ENCODE measurements at places on chromosomes 6 and 20. TPM values are rescaled to one million over a fixed set of nuclear protein-coding genes. Genes with fewer than 3 reads are reported as not detected.

LRRC1 gene
- 8.1 TPM for total RNA-seq

HCK gene
- 0.11 TPM for total RNA-seq

UST gene
- 24.7 TPM for total RNA-seq

TCF15 gene
- not detected for total RNA-seq

DSP gene
- total RNA-seq = 1.3 TPM

MAK gene
- 0.13 TPM for total RNA-seq

C20orf141 gene
- total RNA-seq = not detected

TRIM10 gene
- total RNA-seq = not detected

CRIP3 gene
- total RNA-seq = not detected

ULBP1 gene
- total RNA-seq = 0.52 TPM

IL20RA gene
- 0.26 TPM for total RNA-seq

CCM2L gene
- not detected for total RNA-seq

PLEKHG1 gene
- total RNA-seq = 0.91 TPM

GTSF1L gene
- total RNA-seq = not detected

EEF1A2 gene
- total RNA-seq = not detected

AIF1 gene
- total RNA-seq = not detected

CDH4 gene
- total RNA-seq = not detected

C6orf163 gene
- 6.8 TPM for total RNA-seq

CCN2 gene
- 264 TPM for total RNA-seq

DEFB132 gene
- total RNA-seq = not detected

GABRR2 gene
- total RNA-seq = 0.13 TPM

APOBEC2 gene
- total RNA-seq = not detected

CASS4 gene
- 0.11 TPM for total RNA-seq

MMP24 gene
- 1.4 TPM for total RNA-seq

PRDM13 gene
- total RNA-seq = not detected

PACSIN1 gene
- total RNA-seq = not detected

FAM217B gene
- 6.0 TPM for total RNA-seq

SLC22A3 gene
- 2.7 TPM for total RNA-seq

DEFB124 gene
- total RNA-seq = not detected

C6orf120 gene
- total RNA-seq = 48.7 TPM

PLAGL1 gene
- 91.6 TPM for total RNA-seq

ARMH2 gene
- not detected for total RNA-seq

BNIP5 gene
- not detected for total RNA-seq

OPRL1 gene
- 0.52 TPM for total RNA-seq

PRKN gene
- total RNA-seq = 6.5 TPM

JPH2 gene
- total RNA-seq = 0.22 TPM

TREM1 gene
- 0.65 TPM for total RNA-seq

FAM184A gene
- total RNA-seq = 1.8 TPM

HLA-DOB gene
- 0.32 TPM for total RNA-seq

RIN2 gene
- total RNA-seq = 67.8 TPM

CYP39A1 gene
- total RNA-seq = 8.4 TPM
